ENCODE measurements at places on chromosomes 4 and X.

GRCh38 chr4:18201885-18202284 lies 180.3 kb upstream of the LCORL start:
- DNase-seq, result no peak

- no peak for DNase-seq
These were observed 860 bp upstream of the RPS6KA3 start for GRCh38 chrX:20267607-20267930.

- no peak for DNase-seq
These were observed 15.9 kb downstream of the NSD2 start for GRCh38 chr4:1887052-1887451.

DNA sequence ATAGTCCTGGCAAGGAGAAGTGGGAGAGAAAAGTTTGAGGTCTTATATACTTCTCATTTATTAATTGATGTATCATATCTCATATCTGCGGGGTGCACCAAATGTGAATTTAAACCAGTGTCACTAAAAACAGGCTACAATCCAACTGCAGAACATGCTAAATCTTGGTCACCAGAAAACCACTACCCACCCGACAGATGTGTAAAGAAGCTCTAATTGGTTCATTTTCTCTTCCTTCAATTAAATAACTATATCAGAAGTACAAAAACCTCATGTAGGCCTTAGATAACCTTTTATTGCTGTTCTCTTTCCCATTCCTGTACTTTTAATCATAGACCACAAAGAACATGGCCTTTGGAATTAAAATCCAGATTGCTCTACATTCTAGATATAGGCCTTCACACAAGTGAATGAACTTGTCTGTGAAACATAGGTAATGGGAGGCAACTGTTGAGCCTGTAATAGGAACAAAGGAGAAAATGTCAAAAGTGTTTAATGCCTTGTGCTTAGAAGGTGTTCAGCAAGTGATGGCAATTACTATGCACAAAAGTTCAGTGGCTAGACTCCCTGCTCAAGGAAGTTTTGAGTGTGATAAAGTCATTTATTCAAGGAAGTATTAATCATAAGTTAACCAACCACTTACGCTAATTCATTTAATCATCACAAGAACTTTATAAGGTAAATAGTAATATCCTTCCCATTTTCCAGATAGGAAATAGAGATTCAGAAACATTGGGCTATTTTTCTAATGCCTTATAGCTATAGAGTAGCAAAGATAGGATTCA lies 425.6 kb downstream of the INPP4B start:
- no peak for DNase-seq

GRCh38 chr4:102722740-102723139 lies 38.0 kb downstream of the MANBA start:
- DNase-seq, result no peak

DNA sequence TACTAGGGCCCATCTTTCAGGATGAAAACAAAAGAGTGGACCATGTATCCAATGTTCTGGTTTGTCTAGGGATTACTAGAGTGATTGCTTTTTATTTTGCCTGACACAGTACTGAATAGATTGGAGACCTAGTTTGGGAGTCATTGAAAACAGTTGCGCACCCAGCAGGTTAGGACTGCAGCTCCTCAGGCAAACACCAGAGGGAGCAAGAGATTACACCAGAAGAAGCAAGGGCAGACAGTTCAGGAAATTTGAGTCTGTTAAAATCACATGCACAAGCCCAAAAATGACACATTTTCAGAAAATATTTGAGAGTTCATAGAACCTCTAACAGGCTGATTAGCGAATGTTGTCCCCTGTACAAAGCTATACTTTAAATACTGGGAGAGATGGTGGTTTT lies 55.6 kb downstream of the CYLC1 start:
- no peak for DNase-seq

DNA sequence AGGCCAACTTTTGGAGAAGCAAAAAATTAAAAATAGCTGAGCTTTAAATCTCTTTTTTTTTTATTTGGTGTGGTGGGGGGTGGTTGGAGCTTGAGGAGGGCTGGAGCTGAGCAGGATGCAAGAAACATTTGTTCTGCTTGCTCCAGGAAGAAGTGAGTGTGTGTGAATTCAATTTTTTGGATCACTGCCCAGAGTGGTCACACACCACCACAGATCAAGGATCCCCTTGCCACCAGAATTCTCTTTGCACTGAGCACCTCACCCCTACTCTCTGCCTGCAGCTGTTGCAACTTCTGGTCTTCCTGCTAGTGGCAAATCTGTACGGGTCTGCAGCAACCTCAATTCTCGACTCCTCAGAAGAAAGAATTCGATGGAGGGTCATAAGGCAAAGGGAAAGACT lies 19.9 kb upstream of the PLP1 start:
- no peak for DNase-seq

- no peak for DNase-seq
These were observed 22.7 kb upstream of the DKK2 start for GRCh38 chr4:107058828-107059227.

All from fibroblast of skin of left biceps (primary cell).